ENCODE measurements at places on chromosomes 4 and X. TPM values are rescaled to one million over a fixed set of nuclear protein-coding genes. Genes with fewer than 3 reads are reported as not detected.

DNA sequence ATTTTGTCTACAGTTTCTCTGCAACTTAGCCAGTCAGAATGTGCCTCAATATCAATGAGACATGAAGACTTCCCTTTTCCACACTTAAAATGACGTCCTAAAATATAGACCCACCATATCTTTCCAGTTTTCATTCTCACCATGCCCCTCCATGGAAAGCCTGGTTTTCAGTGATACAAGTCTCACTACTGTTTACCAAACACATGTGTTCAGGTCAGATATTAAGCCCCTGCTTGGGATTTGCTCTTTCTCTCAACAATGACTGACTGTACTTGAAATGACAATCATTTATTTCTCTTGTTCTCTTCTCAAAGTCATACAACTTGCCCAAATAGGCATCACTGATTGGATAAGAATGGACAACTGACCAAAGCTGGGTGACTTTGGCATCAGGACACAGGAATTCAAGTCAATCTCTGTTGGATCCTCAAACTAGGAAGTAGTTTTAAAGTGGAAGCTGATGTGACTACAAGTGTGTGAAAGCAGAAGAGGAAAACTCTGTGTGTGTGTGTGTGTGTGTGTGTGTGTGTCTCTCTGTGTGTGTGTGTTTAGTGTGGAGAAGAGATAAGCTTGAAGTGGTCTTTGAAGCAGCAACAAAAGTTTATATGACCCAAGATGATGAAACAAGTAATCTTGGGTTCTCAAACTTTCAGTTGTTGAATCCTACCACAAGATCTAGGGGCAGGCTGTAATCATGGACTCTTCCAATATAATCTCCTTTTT is 217.4 kb upstream of the FGF13 start:
- no peak for DNase-seq

DNA sequence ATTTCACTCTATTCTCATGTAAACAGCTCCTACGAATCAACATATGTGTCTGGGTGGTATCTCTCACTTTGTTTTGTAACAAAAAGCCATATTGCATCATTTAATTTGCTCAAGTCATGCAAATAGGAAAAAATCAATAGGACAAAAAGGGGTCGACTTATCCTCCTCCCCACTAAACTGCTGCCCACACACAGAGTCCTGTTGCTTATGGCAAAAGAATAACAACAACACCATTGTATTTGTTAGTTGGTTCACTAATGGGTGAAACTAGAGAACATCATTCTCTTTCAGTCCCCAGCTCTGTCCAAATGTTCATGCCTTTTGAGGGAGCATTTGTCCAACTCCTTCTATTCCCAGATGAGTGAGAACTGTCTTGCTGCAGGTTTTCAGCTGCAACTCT is 2.1 kb downstream of the HHIP start:
- DNase-seq = no peak

DNA sequence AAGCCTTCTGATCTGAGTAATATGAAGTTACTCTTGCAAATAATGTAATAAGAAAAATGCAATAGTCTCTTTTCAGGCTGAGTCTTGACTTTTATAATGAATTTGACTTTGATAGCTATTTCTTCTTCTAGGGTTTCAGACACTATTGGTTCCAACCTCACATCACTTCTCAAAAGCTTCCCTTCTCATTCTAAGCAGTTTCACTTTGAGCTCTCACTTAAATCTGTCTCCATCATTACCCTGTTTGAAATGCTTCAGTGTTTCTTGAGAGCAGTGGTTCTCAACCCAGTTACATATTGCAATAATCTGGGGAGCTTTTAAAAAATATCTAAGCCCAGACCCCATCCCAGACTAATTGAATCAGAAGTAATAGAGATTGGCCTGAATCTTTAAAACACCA is 40.5 kb upstream of the BMP2K start:
- no peak for DNase-seq

DNA sequence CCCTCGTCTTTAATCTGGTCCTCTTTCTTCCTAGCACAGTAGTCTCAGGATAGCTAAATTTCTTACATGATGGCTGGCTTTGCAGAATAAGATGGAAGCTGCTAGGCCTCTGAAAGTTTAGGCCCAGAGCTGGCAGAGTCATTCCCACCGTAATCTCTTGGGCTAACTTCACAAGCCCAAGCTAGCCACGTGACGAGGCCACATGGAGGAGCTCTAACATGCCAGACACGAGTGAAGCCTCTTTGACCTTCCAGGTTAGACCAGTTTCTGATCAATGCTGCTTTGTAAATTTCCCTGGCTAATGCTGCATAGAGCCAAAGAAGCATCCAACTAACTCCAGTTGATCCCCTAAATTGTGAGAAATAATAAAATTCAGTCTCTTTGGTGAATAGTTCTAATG is 9.5 kb upstream of the CENPE start:
- no peak for DNase-seq

- DNase-seq = no peak
Measured at GRCh38 chr4:67080046-67080557, 465.2 kb downstream of the CENPC start.

GRCh38 chr4:83252782-83253405 is 31.7 kb downstream of the COQ2 start:
- peak; percentile 64 for DNase-seq

- DNase-seq = no peak
Measured at GRCh38 chr4:138773321-138773720, 242.3 kb upstream of the NOCT start.

DNA sequence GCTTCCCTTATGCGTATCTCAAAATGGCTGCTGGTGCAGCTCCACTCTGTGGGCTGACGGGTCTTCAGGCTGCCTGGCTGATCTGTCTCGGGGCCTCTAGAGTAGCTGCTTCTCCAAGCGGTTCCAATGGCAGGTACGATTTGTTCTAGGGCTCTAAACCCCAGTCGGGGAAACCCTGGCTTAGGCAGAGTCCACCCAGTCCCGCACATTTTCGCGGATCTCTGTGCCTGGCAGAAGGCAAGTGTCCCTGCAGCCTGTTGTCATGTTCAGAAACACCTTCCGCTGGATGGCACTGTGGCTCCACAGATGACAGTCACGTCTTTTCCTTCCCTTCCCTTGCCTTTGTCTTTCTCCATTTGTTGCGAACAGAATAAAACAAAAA is 54.4 kb downstream of the NBDY start:
- no peak for DNase-seq

GRCh38 chrX:3252744-3253143 is 93.7 kb downstream of the MXRA5 start:
- DNase-seq = no peak

MAGEA12 gene
- 0.15 TPM for total RNA-seq

SLIT2 gene
- 119 TPM for total RNA-seq

SCARB2 gene
- total RNA-seq = 141 TPM

RTL9 gene
- total RNA-seq = 0.31 TPM

UGT8 gene
- total RNA-seq = not detected

F9 gene
- not detected for total RNA-seq

TCEAL3 gene
- total RNA-seq = 59.7 TPM

CPLX1 gene
- total RNA-seq = 0.19 TPM

FHIP1A gene
- total RNA-seq = 0.58 TPM

Measured in HFFc6 (cell line).